ENCODE measurements at places on chromosomes 16 and 17.

DNA sequence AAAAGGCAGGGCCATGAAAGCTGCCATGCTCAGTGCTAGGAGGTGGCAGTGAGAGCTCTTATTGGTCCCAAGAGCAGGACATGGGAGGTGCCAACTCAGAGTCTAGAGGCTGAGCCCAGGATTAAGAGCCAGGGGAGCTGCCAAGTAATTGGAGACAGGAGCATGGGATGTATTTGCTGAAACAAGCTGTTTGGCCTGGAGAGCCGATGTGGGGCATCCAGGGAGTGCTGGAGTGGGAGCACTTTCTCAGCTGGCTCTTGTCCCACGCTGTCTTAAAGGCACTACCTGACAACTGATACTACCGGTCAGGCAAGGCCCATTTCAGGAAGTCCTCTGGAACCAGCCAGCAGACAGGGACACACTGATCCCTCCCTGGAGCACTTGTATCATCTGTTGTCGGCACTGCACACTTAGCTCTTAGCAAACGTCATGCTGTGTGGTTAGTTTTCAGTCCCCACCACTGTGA is 19.3 kb downstream of the ANKFN1 start:
- no peaks in the 10 kb centered on the region for H3K36me3 ChIP-seq
- no peak overlapping the region for H3K4me3 ChIP-seq
- no peak overlapping the region for H3K27ac ChIP-seq
- no peaks in the 10 kb centered on the region for H3K4me1 ChIP-seq
- DNase-seq: no peak

DNA sequence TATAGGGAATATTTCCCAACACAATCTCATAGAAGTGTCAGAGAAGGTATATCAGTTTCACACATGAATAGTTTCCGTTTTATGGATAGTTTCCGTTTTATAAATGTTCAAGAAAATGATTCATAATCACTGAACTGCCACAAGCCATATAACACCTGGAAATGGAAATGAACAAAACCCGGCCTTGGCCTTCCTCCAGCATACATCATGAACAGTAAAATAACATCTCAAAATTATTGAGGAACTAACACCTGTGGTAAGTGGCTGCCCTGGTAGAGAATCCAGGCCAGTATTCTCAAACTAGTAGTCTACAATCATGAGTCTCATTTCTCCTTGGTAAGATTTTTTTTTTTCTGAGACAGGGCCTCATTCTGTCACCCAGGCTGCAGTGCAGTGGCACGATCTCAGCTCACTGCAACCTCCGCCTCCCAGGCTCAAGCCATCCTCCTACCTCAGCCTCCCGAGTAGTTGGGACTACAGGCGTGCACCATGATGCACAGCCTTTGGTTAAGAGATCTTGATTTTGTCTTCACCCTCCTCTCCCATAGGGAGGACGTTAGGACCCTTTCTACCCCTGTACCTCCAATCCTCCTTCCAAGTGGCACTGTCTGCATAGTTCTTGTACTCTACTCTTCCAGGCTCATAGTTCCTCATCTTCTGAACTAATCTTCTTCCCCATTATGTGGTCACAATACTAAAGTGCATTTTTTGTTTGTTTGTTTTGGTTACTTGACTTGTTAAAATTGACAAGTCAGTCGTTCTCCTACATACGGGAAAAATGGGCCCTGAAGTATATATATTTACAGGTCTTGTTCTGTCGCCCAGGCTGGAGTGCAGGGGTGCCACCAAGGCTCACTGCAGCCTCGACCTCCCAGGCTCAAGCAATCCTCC is 15.0 kb upstream of the RGS9 start:
- peak overlapping the region; percentile 84 for H3K4me3 ChIP-seq
- H3K4me1 ChIP-seq: peaks cover 43% of the 10 kb centered on the region
- H3K27ac ChIP-seq: peak overlapping the region; percentile 97

DNA sequence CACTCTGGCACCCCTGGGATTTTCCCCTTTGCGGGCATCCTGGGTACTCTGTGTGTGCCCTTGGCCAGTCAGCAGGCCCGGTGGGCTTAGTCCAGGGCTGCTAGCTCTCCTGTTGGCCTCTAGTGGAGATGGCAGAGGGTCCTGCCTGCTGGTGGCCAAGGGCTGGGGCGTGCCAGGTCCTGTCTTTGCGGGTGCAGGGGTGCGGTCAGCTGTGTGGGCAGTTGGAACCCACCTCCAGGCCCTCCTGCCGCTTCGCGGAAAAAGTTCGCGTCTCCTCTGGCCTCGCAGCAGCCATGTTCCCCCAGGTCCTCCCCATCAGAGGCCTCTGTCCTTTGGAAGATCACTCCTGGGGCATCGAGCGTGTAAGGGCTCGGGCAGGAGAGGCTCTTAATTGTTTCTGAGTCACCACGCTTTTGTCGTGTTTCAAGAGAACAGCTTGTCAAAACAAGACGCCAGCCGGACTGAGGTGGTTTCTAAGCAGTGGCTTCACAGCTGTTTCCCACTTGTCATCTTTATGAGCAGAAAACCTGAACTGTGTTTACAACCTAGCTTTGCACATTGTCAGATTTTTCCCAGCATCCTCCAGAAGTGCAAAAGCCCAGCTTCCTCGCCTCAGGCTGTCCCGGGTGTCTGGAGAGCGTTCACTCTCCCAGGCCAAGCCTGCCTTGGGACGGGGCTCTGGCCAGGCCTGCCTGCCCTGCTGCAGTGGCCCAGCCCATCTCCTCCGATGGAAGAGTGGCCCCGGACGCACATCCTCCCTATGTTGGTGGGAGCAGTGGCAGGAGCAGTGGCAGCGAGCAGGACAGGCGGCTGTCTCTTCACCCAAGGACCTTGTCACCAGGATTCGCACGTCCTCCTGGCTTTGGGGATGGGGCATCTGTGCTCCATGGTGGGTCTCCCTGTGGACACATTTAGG is 5.0 kb upstream of the DNASE1L2 start:
- peaks cover 3% of the 10 kb centered on the region for H3K4me1 ChIP-seq
- no peaks in the 10 kb centered on the region for H3K27me3 ChIP-seq
- no peak overlapping the region for H3K4me3 ChIP-seq
- peaks cover 21% of the 10 kb centered on the region for H3K36me3 ChIP-seq

DNA sequence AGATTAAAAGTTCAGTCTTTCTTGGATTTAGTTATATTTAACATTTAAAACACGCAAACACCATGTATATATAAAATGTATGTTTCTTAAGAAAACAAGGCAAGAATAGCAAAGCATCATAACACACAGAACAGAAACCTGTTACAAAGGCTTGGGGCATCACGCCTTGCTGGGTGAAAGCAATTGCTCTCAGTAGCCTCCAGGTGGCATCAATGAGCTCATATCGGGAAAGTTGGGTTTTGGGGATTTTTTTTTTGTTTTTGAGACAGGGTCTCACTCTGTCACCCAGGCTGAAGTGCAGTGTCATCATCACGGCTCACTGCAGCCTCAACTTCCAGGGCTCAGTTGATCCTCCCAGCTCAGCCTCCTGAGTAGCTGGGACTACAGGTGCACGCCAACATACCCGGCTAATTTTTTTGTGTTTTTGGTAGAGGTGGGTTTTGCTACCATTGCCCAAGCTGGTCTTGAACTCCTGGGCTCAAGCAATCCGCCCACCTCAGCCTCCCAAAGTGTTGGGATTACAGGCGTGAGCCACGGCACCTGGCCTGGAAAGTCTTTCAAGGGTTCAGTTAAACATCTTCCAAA is 56.9 kb downstream of the CYB5D2 start:
- H3K4me3 ChIP-seq: no peak overlapping the region
- no peak overlapping the region for H3K27ac ChIP-seq
- H3K27me3 ChIP-seq: no peaks in the 10 kb centered on the region
- DNase-seq: peak; percentile 15
- peaks cover 12% of the 10 kb centered on the region for H3K4me1 ChIP-seq
- peaks cover 41% of the 10 kb centered on the region for H3K36me3 ChIP-seq

- H3K36me3 ChIP-seq: peaks cover 5% of the 10 kb centered on the region
- DNase-seq: peak; percentile 80
- H3K4me3 ChIP-seq: peak overlapping the region; percentile 70
- no peaks in the 10 kb centered on the region for H3K27me3 ChIP-seq
Measured at GRCh38 chr16:87895641-87896141, 26.4 kb upstream of the SLC7A5 start.

DNA sequence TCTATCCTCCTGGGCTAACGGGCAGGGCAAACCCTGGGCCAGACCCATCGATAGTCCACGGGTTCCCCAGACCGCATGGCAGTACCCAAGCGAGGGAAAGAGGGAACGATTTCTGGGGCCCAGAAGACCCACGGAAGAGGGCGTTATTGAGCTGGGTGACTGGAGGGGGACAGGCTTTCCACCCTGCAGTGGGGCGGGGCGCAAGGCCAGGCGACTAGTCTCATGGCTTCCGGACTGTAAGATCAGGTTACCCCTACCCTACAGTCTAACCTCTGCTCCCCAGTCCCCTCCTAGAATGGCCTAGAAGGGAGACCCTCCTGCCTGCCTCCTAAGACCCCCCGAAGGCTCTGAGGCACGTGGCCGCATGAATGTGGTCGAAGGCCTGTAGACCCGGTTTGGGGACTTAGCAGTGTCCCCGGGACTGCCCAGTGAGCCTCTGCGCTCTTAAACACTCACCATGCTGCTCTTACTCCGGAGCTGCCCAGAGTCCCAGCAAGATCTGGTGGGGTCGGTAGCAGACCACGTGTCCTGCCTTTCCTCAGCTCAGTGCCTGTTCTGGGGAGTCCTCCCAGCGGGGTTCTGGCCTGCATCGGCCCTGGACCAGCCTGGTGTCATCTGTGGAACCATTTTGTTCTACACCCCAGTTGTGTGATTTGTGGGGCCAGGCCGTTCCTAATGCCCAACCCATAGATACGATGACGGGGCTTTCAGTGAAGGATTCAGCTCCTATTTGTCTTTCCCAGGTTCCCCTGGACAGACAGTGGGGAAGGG is 13.2 kb upstream of the AURKB start:
- peaks cover 26% of the 10 kb centered on the region for H3K27me3 ChIP-seq
- H3K36me3 ChIP-seq: peaks cover 35% of the 10 kb centered on the region
- peak overlapping the region; percentile 99 for H3K27ac ChIP-seq
- H3K4me1 ChIP-seq: peaks cover 63% of the 10 kb centered on the region
- peak; percentile 73 for DNase-seq

- H3K27ac ChIP-seq: no peak overlapping the region
- H3K4me3 ChIP-seq: no peak overlapping the region
- DNase-seq: no peak
- no peaks in the 10 kb centered on the region for H3K4me1 ChIP-seq
- H3K27me3 ChIP-seq: peaks cover 3% of the 10 kb centered on the region
Measured at GRCh38 chr16:24900230-24900629, 54.5 kb downstream of the SLC5A11 start.

DNA sequence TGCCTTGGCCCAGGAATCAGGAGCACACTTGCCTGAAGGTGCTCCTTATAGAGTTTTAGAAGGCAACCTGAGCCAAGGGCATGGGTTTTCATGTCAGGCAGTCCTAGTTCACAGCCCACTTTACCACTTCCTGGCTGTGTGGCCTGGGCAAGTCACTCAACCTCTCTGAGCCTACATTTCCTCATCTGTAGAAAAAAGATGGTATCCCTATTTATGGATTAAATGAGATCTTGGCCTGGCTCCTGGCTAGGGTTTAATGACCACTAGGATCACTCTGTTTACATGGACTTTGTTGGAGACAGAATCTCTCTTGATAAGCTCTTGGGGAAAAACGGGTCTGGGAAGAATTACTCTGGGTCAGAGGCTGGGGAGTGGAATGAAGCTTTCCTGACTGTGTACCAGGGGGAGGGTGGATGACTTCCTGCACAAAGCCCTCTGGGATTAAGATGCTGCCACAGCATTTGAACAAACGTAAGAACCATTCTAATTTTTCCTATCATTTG is 2.3 kb downstream of the MT2A start:
- peaks cover 86% of the 10 kb centered on the region for H3K4me1 ChIP-seq
- peak overlapping the region; percentile 89 for H3K4me3 ChIP-seq
- peaks cover 2% of the 10 kb centered on the region for H3K36me3 ChIP-seq

DNA sequence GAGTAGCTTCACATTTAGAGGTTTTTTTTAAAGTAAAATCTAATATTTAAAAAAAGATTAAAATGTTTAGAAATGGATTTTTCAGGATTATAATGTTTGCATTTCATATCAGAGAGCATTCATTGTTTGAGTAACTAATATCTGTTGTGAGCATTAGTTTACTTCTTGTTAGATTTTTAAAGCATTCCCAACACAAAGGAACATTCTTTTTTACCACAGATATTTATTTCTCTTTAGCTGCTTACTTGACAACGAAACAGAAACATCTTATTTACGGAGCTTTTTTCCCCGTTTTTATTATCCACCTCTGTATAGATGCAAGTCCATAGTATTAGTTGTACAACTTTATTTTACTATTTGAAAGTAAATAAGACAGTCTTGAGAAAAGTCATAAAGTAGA is 53.0 kb downstream of the NFAT5 start:
- DNase-seq: no peak
- peaks cover 11% of the 10 kb centered on the region for H3K4me1 ChIP-seq
- no peak overlapping the region for H3K4me3 ChIP-seq
- H3K36me3 ChIP-seq: peaks cover 32% of the 10 kb centered on the region

DNA sequence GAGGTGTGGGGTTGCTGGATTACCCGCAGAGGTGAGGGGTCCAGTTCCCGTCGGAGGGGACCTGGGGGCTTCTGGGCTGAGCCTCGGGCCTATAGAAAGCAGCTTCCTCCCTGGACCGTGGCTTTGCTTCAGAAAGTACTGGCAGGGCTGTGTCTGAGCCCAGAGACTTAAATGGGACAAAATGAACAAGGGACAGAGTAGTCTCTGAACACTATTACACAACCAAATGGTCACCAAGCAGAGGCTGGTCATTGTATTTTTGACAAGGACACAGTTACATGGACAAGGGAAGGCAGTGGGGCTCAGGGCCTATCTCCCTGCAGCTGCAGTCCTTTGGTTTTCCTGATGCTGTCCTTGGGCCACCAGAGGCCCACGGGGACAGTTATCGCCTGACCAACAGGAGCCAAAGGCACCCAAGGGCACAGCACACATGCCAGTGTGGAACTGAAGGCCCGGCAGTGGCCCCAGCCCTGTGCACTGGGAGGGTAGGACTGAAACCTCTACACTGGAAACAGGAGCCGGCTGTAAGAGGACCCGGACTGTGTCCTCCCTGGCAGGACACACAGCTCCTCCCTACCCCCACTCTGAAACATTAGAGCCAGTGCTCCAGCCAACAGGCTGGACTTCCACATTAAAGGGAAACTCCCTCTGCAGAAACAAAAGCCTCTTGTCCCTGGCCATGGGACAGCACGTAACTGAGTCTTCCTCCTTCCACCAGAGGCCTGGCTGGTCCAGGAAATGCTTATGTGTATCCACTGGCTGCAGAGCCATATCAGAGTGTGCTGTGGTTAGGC is 26.0 kb upstream of the ERN1 start:
- H3K36me3 ChIP-seq: peaks cover 12% of the 10 kb centered on the region
- H3K27me3 ChIP-seq: no peaks in the 10 kb centered on the region
- H3K4me3 ChIP-seq: no peak overlapping the region
- H3K27ac ChIP-seq: no peak overlapping the region

- H3K36me3 ChIP-seq: peaks cover 3% of the 10 kb centered on the region
- H3K4me1 ChIP-seq: peaks cover 66% of the 10 kb centered on the region
- peak overlapping the region; percentile 15 for H3K4me3 ChIP-seq
Measured at GRCh38 chr17:66633317-66633965, 201.5 kb upstream of the CACNG5 start.

Data from activated naive CD8-positive, alpha-beta T cell treated with anti-CD3 and anti-CD28 coated beads, Interleukin-2, amount 50 U/mL, for 24 hours (primary cell).